ENCODE measurements at places on chromosomes 6 and 20. TPM values are rescaled to one million over a fixed set of nuclear protein-coding genes. Genes with fewer than 3 reads are reported as not detected.

FOXA2 gene
- not detected for total RNA-seq

KIFC1 gene
- total RNA-seq = 96.3 TPM

LAMA2 gene
- total RNA-seq = not detected

BPIFB2 gene
- total RNA-seq = not detected

DNA sequence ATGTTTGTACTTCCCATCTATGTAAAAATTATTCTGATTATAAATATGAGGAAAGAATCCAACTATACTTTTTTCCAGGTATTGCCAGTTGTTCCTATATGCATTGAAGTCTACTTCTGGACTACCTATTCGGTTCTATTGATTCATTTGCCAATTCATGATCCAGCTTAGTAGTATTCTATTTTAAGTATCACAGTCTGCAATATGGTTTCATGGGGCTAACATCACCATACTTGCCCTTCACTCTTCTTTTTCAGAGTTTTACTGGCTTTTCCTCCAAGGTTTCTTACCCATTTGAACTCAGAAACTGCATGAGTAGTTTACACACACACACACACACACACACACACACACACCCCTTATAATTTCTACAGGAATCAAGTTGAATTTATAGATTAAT lies 34.5 kb downstream of the NUDT3 start:
- no peak overlapping the region for H3K4me3 ChIP-seq
- H3K27ac ChIP-seq = no peak overlapping the region
- no peaks in the 10 kb centered on the region for H3K36me3 ChIP-seq
- peaks cover 24% of the 10 kb centered on the region for H3K4me1 ChIP-seq
- DNase-seq = no peak
- no peaks in the 10 kb centered on the region for H3K27me3 ChIP-seq

- H3K27me3 ChIP-seq = no peaks in the 10 kb centered on the region
- no peak for DNase-seq
- peaks cover 15% of the 10 kb centered on the region for H3K36me3 ChIP-seq
- peaks cover 52% of the 10 kb centered on the region for H3K4me1 ChIP-seq
- H3K4me3 ChIP-seq = peak overlapping the region; percentile 54
These were observed 4.8 kb downstream of the PHF20 start for GRCh38 chr20:35776513-35777101.

GRCh38 chr6:163768905-163769304 lies 354.4 kb downstream of the QKI start:
- no peaks in the 10 kb centered on the region for H3K36me3 ChIP-seq
- no peak overlapping the region for H3K4me3 ChIP-seq
- H3K27me3 ChIP-seq = peaks cover 16% of the 10 kb centered on the region
- H3K4me1 ChIP-seq = no peaks in the 10 kb centered on the region
- H3K27ac ChIP-seq = no peak overlapping the region
- no peak for DNase-seq

Measured in activated T-cell treated with anti-CD3 and anti-CD28 coated beads, Interleukin-2, amount 50 U/mL, for 72 hours (primary cell).